ENCODE measurements at places on chromosomes 6 and 20. TPM values are rescaled to one million over a fixed set of nuclear protein-coding genes. Genes with fewer than 3 reads are reported as not detected.

DNA sequence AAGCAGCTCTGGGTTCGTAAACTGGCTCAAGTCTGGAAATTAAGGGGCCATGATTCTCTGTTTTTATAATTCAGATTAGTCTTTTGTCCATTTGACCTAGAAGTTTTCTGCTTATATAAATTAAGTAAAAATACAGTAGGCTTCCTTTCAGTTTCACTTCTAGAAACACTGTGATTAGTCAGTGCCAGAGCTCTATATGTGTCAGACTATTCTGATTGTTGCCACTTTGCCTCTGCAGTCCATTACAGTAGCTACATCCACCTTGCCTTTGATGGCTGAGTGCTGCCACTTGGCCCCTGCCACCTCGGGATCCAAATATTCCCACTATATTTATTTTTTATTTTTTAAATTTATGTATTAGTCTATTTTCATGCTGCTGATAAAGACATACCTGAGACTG is 7.9 kb downstream of the ZC2HC1B start:
- H3K4me3 ChIP-seq: no peak overlapping the region
- DNase-seq: no peak
- H3K36me3 ChIP-seq: no peaks in the 10 kb centered on the region
- no peak overlapping the region for H3K27ac ChIP-seq

- peak within 1 kb of the TSS; percentile 82 for H3K4me3 ChIP-seq
- DNase-seq: peak; percentile 62
- no peaks in the 10 kb centered on the region for H3K4me1 ChIP-seq
- peak within 1 kb of the TSS; percentile 94 for H3K27ac ChIP-seq
- no peaks in the 10 kb centered on the region for H3K36me3 ChIP-seq
Measured at GRCh38 chr6:82363428-82364086, at the start of gene TPBG. TSS of gene TPBG (plus strand) at chr6:82363817. CDS start at chr6:82364962, 1,145 bp downstream.

GRCh38 chr20:20273286-20273685 is 94.6 kb upstream of the INSM1 start:
- no peaks in the 10 kb centered on the region for H3K27me3 ChIP-seq
- no peak overlapping the region for H3K4me3 ChIP-seq
- DNase-seq: no peak
- no peaks in the 10 kb centered on the region for H3K4me1 ChIP-seq
- no peak overlapping the region for H3K27ac ChIP-seq
- H3K36me3 ChIP-seq: no peaks in the 10 kb centered on the region

GRCh38 chr20:210809-211502 is 16.1 kb upstream of the DEFB129 start:
- H3K4me3 ChIP-seq: no peak overlapping the region
- no peaks in the 10 kb centered on the region for H3K27me3 ChIP-seq
- DNase-seq: no peak

GRCh38 chr20:21342656-21343345 is 39.7 kb downstream of the XRN2 start:
- DNase-seq: no peak
- H3K36me3 ChIP-seq: no peaks in the 10 kb centered on the region
- H3K4me1 ChIP-seq: no peaks in the 10 kb centered on the region
- no peaks in the 10 kb centered on the region for H3K27me3 ChIP-seq
- no peak overlapping the region for H3K4me3 ChIP-seq
- no peak overlapping the region for H3K27ac ChIP-seq

- no peaks in the 10 kb centered on the region for H3K36me3 ChIP-seq
- H3K4me3 ChIP-seq: no peak overlapping the region
- no peak overlapping the region for H3K27ac ChIP-seq
- no peaks in the 10 kb centered on the region for H3K27me3 ChIP-seq
Measured at GRCh38 chr6:82372656-82373055, 9.0 kb downstream of the TPBG start.

DNA sequence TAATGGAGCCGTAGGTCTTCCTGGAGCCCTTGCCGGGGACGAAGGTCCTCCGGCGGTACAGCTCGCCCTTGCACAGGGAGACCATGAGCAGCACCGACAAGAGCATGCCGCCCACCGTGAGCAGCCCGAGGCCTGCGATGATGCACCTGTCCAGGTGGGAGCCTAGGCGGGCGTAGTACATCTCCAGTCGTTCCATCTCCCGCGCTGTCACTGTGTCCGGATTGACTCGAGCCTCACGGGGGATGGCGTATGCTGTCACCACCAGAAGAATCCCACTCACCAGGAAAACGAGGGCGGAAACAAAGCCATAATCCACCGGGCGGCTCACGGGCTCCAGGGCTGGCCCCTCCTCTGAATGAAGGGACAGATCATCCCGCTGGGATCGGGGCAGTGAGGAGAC is 3.8 kb downstream of the TMEM74B start:
- no peak for DNase-seq
- H3K27me3 ChIP-seq: peaks cover 4% of the 10 kb centered on the region
- no peak overlapping the region for H3K4me3 ChIP-seq
- no peaks in the 10 kb centered on the region for H3K4me1 ChIP-seq

- no peaks in the 10 kb centered on the region for H3K4me1 ChIP-seq
- H3K36me3 ChIP-seq: no peaks in the 10 kb centered on the region
- H3K27ac ChIP-seq: peak overlapping the region; percentile 89
- no peaks in the 10 kb centered on the region for H3K27me3 ChIP-seq
Measured at GRCh38 chr6:11770546-11771466, 7.8 kb downstream of the ADTRP start.

GRCh38 chr6:98514796-98515195 is 319.6 kb upstream of the POU3F2 start:
- no peaks in the 10 kb centered on the region for H3K4me1 ChIP-seq
- no peaks in the 10 kb centered on the region for H3K27me3 ChIP-seq
- DNase-seq: no peak
- no peak overlapping the region for H3K4me3 ChIP-seq

The OR2B6 gene
- not detected for total RNA-seq

The PROKR2 gene
- total RNA-seq: not detected

The BCAS1 gene
- total RNA-seq: not detected

The MARCKS gene
- total RNA-seq: 50.8 TPM

The OTOR gene
- not detected for total RNA-seq

The SLC17A2 gene
- total RNA-seq: not detected

The TBXT gene
- total RNA-seq: not detected

The RNF182 gene
- total RNA-seq: 1.5 TPM

The OCSTAMP gene
- total RNA-seq: not detected

Measured in breast epithelium (tissue), 4 donors.